ENCODE measurements at places on chromosomes 3 and 15.

GRCh38 chr15:67066041-67066958, 898 bp downstream of the SMAD3 start:
- DNase-seq: no peak

DNA sequence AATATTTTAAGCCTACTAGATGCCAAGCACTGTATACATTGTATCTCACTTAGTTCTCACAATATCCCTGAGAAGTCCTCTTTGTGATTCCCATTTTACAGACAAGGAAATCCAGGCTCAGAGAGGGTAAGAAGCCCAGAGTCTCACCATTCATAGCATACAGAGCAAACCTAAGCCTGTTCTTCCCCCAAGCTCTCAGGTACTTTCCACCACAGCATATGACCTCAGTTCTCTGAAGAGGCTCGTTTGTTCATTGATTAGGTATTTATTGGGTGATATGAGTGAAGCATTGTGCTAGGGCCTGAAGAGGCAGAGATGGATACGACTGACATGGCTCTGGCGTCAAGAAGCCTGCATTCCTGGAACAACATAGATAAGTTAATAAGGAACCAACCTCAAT, 310.9 kb upstream of the UMPS start:
- no peak for DNase-seq

- DNase-seq: no peak
These were observed 21.8 kb upstream of the ERICH6 start for GRCh38 chr3:150725548-150725947.

DNA sequence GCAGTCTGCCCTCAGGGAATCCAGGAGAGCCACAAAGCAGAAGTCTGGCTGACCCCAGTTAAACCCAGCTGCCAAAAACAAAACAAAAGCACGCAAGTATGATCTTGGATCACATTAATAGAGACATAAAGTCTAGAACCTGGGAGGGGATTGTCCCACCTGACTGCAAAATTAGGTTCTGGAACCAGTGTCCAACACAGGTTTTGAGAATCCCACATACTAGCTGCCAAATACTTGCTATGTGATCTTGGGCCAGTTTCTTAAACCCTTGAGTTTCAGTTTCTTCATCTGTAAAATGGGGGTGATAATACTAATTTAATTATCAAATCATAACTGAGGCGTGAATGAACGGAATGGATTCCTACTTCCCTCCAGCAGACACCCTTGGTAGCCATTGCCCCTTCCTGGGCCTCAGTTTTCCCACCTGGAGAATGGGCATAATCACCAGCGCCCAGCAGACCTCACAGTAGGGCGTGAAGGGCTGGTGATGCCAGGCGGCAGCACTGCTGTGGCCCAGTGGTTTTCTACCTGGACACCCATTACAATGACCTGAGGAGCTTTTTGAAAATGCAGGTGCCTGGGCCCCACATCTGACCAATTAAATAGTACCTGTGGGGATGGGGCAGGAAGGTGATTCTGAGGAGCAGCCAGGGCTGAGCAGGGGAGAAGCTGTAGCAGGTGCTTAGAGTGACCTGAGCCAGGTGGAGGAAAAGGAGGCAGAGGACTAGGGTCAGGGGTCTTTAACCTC, 32.2 kb downstream of the GRIP2 start:
- DNase-seq: no peak

DNA sequence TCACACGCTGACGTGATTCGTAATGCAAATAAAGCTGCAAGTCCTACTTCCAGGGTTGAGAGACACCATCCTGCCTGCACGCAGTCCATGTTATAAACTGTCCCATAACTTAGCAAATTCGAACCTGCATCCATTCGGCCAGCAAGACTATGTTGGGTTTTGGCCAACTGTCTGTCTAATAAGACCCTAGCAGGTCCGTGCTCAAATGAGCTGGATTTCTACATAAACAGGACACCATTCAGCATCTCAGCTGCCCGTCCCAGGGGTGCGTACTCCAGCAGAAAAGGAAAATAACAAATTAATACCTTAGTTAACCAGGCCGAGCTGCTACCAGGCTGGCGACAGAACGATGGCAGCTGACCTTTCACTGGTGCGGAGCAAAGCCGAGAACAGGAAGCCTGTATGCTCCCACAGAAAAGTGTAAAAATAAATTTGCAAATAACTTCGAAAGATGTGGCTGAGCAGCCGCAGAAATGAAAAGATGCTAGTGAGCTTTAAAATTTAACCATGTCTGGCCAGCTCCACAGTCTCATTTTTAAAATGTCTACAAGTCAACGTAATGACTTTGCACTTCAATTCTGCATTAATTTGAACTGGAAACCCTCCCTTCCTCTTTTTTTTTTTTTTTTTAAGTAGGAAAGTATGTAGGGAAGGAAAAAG, 97.1 kb upstream of the SNRPA1 start:
- no peak for DNase-seq
